ENCODE measurements at places on chromosomes 2 and 18.

GRCh38 chr2:69559442-69560146, 83.9 kb downstream of the AAK1 start:
- DNase-seq, result no peak

DNA sequence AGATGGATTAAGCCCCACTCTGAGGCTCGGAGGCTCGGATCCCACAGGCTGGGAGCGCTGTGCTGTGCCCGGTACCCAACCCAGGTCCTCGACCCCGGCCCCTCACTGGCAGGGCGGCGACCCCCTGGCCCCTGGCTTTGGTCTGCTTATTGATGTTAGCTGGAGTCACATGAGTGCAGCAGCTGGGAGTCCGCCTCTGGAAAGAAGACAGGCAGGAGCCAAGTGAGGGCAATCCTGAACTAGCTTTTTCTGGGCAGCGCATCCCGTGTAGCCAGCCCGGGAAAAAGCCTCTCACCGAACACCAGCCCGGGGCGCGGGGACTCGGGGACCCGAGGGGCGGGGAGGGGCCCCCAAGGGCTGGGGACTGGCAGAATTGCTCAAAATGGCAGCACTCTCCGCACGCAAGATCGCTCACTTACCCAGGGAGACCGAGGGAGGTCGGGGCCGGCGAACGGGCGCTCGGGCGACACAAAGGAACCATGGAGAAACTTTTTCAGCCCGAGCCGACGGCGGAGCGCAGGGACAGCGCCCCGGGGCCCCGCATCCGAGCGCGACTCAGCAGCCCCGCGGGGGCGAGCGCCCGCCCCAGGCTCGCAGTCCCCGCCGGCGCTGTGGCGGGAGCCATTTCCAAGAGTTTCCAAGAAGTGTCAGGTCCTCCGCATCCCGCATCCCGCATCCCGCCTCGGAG, 567 bp downstream of the TMEM200C start:
- DNase-seq, result no peak

GRCh38 chr18:28041366-28041765, 135.6 kb downstream of the CDH2 start:
- no peak for DNase-seq

GRCh38 chr2:69253611-69254301, 133.3 kb downstream of the GFPT1 start:
- no peak for DNase-seq

DNA sequence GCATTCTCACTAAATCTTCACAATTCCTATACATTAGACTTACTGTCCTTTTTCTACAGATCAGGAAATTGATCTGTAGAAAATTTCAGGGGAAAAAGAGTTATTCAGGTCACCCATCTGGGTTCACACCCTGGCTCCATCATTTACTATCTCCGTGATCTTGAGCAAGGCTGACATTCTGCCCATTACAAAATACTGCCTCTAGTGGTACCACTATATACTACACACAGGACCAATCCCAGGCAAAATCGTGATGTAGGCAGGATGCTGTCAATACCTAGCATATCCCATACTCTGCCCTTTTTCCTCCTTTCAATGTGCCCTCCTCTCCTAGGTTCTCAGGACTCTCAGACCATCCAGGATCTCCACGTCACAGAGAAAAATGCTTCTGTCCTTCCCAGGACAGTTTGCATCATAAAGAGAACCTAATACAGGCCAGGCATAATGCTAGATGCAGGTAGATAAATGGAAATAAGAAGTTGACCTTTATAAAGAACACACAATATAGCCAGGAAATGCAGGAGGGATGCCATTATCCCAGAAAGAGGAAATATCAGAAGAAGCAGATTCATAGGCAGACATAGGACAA, 101.9 kb downstream of the CDH20 start:
- no peak for DNase-seq

- no peak for DNase-seq
These were observed 70.5 kb upstream of the ZCCHC2 start for GRCh38 chr18:62452280-62452831.

DNA sequence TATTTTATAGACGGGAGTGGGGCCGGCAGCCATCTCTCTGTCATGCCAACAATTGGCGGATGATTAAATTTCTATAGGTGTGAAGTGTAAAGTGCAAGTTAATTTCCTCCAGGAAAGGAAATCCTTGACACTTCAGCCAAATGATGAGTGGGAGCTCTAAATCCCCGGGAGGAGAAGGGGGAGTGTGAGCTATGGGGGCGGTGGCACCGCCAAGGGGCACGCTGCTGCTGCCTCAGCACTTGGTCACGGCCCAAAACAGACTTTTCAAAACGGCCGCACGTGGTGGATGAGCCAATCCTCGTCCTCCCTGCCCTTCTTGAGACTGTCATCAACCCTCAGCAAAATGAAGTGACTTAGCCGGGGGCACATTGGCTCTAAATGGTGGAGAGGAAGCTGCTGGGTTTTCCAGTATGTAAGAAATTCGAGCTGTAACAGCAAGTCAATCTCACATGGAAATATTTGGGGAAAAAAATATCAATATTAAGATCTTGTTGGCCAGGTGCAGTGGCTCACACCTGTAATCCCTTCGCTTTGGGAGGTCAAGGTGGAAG, 200.8 kb downstream of the TFCP2L1 start:
- no peak for DNase-seq

Data from vagina (tissue), 2 donors.